ENCODE measurements at places on chromosomes 2 and 18. TPM values are rescaled to one million over a fixed set of nuclear protein-coding genes. Genes with fewer than 3 reads are reported as not detected.

DNA sequence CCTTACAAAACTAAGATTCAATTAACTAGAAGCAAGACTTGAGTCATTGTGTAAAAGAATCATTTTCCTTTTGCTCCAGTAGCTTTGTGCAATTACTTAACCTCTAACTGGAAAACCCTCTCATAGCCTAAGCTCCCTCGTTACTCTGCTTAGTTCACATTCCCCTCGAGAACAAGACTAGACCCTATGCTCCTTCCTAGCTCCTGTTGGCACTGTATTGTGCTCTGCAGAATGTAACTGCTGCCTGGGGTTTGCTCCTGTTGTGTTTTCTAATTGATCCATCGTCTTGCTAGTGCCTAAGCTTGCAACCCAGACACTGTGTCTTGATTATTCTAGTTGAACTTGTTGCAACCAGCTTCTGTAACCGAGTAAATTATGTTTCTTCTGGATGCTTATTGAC is 347.0 kb downstream of the ZNF804A start:
- no peak for DNase-seq

Gene DNAH7
- total RNA-seq = under 0.01 TPM

Gene ARMC9
- 9.7 TPM for total RNA-seq

Gene ALPP
- 0.27 TPM for total RNA-seq

Gene STAT1
- 106 TPM for total RNA-seq

Gene MBP
- 47.7 TPM for total RNA-seq

GRCh38 chr2:114727012-114727411 is 284.6 kb downstream of the DPP10 start:
- DNase-seq = no peak

Gene BMP10
- total RNA-seq = under 0.01 TPM

DNA sequence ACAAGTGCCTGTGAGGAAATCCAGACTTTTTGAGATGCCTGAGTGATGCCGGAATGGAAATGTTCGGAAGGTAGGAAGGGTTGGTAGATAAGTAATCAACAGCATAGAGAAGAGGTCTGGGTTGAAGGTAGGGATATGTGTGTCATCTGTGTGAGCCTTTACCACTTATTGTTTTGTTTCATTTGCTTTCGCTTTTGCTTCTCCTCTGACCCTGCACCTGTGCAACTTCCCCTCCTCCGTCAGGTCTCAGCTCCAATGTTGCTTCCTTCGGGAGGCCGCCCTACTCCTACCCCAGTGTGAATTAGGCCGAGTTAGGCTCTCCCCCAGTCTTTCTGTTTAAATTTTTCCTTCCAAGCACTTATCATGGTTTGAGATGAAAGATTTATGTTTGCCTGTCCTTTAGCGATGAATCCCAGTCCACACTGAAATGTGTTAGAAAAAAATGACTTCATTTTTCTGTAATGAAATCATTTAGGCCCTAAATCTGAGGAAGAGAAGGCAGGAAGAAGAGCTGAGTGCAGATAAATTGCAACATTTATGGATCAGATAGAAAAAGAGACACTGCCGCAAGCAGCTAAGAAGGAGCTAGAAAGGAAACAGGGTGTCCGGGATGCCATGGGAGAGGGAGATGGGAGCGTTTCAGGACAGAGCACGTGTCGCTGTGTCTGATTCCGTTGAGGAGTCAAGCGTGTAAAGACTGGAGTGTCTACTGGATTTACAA is 139.6 kb upstream of the PELI1 start:
- peak; percentile 55 for DNase-seq

Gene MTCL1
- 1.9 TPM for total RNA-seq

All from hematopoietic multipotent progenitor cell (in vitro differentiated cells).